NCI-H1105 (cell line): ENCODE measurements at places on chromosomes 5 and 9.
A peak's percentile ranks its signal among the peaks of the same experiment; 100 is the strongest.

- no peak for DNase-seq
Observed at GRCh38 chr9:121138561-121138960, 63.1 kb downstream of the RAB14 start.

DNA sequence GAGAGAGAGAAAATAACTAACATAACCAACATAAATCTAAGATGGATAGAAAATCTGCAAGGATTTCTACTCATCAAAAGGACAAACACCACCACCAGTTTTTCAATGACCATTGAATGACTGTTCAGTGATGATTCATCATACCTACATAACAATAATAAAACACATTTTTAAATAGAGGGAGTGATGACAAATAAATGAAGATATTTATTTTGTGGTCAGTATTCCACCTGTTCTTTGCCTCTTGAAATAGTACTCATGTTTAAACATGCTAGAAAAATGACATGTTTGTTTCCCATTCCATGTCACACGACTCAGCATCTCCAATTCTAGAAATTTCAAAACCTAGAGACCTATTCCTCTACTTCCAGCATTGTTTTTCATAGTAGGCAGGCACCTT lies 34.6 kb upstream of the ADAMTS16 start:
- no peak for DNase-seq

DNA sequence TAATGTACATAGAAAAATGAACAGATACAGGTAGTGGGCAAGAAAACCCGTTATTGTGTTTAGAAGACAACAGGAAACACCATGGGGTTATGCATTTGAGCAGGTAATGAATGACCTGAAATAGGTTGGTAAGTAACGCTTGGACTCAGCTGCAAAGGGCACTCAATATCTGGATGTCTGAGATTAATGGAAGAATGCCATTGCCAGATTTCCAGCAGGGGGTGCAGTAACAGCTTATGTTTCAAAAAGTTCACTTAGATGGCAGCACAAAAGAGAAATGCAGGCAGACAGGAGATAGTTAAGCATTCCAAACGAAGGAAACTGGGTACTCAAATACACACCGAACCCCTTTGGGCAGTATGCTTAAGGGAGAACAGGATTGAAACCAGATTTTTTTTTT lies 285.5 kb upstream of the VLDLR start:
- DNase-seq = no peak

- DNase-seq = peak; percentile 65
Observed at GRCh38 chr9:94681508-94681907, 42.2 kb upstream of the FBP1 start.

DNA sequence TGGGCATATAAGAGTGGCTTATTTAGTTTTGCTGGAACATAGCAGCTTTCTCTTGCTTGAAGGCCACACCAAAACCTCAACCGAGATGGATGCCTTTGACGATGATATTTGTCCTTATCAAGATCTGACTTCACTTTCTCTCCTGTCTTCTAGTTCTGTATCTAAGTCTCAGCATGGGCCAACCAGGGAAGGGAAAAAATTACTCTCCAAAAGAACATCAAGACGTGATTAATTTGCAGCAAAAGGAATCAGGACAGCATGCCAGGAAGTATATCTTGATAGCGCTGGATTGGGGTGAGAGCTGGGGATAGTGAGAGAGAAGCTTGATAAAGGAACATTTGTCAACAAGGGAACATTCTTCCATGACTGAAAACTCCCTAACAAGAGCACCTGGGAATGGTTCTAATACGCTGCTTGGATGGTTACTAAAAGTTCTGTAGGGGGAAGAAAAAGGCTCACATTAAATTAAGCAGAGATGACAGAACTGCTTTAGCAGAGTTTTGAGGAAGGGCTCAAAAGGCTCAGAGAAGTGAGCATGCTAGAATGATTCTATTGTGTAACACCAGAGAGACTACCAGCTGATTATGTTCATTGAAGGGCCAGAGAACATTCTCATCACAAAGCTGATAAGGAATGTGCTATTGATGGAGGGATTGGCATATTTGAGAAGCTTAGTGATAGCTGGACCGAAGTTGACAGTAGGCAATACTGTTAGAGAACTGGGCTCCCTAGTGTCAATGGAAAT lies 21.6 kb upstream of the ANXA1 start:
- DNase-seq = no peak

DNA sequence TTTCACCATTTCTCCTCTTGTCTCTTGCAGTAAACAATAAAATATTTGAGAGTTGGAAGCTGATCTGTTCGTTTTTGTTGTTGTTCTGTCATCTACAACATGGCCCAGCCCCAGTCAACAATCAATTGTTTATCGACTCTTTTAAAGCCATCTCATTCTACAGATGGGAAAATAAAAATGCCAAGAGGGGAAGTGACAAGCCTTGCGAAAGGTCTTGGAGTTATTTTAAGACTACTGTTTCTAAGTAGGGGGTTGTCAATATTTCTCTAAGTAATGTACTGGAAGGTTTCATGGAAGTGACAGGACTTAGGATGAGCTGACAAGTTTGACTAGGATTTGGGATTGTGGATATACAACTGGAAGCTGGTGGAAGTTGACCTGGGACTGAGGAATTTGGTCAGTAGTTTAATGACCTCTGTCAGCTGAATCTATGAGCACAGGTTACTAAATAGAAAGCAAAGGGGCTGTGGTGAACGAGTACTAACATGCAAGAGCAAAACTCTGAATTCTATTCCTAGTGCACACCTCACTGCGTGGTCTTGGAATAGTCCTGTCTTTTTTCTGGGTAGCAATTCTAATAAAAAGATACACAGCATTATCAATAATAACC lies 57.5 kb upstream of the ADRB2 start:
- DNase-seq = no peak

- DNase-seq = no peak
Observed at GRCh38 chr5:90408571-90409317, 812 bp downstream of the CETN3 start.

DNA sequence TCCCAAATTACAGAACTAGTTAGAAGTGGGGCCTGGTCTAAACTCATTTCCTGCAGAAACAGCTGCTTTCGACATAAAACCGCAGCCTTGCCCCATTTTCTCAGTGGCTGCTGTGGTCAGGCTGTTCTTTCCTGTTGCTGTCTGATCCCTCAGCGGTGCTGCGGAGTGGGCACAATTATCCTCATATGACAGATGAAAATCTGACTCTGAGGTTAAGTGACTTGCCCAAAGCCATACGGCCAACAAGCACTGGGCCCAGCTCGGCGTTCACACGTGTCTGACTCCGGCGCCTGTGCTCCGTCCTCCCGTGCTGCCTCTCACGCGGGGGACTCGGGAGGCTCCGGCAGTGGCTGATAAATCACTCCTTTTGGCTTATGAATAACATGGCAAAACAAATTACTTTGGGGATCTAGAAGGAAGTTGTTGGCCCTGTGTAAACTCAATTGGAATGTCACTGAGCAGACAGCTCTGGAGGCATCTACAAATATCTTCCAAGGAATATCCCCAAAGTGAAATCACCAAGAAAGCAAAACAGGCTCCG lies 142.6 kb upstream of the LMX1B start:
- DNase-seq = no peak

GRCh38 chr5:120942596-120943350 lies 478.7 kb downstream of the PRR16 start:
- DNase-seq = no peak

DNA sequence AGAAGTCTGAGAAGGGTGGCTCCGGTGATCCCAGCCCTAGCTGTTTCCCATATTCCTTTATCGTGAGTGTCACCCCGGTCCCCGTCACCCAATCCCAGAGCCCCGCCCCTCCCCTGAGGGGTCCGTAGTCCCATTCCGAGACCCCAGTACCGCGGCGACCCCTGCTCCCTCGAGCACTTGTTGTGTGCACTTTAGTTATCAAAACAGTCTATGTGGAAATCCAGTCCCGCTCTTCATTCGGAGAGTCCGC lies 223 bp downstream of the LRSAM1 start:
- DNase-seq = no peak

DNA sequence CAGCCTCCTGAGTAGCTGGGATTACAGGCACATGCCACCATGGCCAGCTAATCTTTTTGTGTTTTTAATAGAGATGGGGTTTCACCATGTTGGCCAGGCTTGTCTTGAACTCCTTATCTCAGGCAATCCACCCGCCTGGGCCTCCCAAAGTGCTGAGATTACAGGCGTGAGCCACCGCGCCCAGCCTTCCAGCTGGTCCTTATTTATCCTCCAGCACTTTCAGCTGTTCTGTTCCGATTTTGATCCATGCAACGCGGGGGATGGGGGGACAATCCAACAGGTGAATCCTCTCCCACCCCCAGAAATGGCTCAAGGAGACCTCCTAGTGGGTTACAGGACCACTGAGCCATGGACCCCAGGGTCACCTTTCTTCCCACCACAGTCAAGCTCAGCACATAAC lies 14.7 kb upstream of the CDKN2AIPNL start:
- no peak for DNase-seq

GRCh38 chr5:157494178-157494832 lies 34.3 kb downstream of the NIPAL4 start:
- DNase-seq = no peak

- peak; percentile 12 for DNase-seq
Observed at GRCh38 chr9:92141144-92142129, 26.2 kb upstream of the SPTLC1 start.

DNA sequence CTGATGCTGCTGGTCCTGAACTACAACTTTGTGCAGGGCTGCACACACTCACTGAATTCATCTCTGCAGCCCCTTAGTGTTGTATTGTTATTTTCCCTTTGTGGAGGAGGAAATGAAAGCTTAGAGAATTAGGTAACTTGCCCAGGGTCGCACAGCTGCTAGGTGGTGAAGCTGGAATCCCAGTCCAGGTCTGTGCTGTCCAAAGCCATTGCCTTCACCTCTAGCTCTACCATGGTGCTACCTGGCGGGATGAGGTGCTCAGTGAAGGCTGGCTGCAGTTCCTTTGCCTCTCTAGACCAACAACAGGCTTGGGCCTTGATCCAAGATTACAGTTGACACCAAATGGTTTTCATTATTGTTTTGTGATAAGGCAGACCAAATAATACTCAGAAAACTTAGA lies 177.8 kb upstream of the PITX1 start:
- no peak for DNase-seq

- DNase-seq = no peak
Observed at GRCh38 chr5:173495225-173495904, 121.1 kb downstream of the BOD1 start.

DNA sequence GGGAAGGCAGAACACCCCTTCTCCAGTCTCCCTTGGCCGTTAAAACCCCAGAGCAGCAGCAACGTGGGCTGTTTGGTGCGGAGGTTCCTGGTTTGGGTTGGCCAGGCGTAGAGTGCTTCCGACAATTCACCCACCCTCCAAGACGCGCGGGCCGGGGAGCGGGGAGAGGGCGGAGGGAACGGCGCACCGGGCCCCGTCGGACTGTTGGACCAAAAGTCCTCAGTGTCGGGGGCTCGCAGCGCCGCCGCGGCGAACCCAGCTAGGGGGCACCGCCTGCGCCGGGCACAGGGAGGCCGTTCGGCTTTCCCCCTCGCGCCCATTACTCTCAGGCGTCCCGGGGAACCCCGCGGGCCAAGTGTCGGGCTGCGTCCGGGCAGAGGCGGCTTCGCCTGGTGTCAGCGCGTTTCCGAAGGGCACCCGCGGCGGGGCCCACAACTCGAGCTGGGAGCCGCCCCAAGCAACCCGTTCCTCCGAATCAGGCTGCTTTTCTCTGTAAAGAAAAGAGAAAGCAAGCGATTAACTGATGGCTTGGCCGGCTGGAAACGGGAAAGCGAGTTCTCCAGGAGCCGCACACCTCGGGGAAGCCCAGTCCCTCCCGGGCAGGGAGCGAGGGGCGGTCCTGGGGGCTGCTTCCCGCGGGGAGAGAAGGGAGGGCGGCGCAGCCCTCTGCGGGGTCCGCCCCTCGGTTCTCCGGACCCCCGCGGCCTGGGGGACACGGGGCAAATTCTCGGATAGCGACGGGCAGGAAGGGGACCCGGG lies 145.5 kb downstream of the ERCC6L2 start:
- DNase-seq = peak; percentile 21

DNA sequence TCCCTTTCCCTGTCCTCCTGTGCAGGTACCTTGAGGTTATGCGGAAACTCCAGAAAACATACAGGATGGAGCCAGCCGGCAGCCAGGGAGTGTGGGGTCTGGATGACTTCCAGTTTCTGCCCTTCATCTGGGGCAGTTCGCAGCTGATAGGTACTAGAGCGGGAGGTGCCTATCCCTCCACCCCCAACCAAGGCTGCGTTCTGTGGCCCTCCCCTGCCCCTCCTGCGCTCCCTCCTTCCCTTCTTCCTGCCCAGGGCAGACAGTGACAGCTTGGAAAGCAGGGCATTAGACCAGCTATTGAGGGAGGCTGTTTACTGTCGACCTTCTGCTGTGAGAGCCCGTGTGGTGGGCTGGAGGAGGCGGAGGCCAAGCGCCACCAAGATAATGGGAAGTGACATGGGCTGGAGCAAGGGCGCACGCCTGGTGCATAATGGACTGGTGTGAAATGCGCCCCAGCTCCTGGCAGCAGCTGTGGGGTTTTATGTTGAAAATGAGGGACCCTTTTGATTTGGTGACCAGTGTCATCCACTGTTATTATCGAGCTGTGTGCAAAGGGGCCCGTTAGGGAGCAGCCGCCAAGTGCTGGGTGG lies 25.3 kb downstream of the PTPA start:
- no peak for DNase-seq

- DNase-seq = peak; percentile 56
Observed at GRCh38 chr5:136424835-136425584, 59.7 kb upstream of the TRPC7 start.

- DNase-seq = no peak
Observed at GRCh38 chr5:113723021-113723420, 209.5 kb downstream of the YTHDC2 start.

DNA sequence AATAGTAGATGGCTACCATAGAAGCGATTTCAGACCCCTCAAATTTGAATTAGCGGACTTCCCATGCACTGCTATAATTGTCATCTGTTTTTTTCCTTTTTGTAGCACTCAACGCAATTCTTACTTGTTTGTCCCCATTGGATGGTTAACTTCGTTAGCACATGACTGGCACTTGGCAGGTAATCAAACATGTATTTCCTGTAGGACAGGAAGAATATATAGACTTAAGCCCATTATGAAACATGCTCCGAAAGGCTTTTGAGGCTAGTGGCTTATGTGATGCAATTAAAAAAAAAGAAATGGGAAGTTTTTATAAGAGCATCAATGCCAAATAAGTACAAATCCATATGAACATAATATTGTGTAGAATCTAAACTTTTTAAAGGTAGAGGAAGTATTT lies 301.2 kb downstream of the PSAT1 start:
- DNase-seq = no peak

DNA sequence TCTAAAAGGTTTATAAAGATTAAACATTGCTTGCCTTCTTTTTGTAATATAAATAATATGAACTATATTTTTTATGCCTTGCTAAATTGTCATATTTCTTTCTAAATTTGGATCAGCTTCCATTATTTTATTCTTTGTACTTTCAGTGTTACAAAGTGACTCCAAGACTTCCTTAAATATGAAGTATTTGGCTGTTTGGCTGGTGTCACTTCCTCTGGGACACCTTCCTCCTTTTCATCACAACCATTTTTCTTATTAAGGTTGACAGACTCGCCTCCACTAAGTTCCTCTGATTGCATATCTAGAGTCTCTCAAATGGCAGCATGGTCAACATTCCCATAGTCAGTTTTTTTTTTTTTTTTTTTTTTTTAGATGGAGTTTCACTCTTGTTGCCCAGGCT lies 73.8 kb upstream of the SLC1A1 start:
- no peak for DNase-seq

- DNase-seq = no peak
Observed at GRCh38 chr5:39577529-39577928, 152.7 kb upstream of the DAB2 start.
